ENCODE measurements at places on chromosomes 1 and 21. TPM values are rescaled to one million over a fixed set of nuclear protein-coding genes. Genes with fewer than 3 reads are reported as not detected.

Gene PLPPR4
- total RNA-seq: 1.1 TPM

Gene OR2T11
- not detected for total RNA-seq

Gene CYYR1
- 8.9 TPM for total RNA-seq

- ATAC-seq: peak; percentile 85
These were observed 27.0 kb upstream of the PPP1R15B start for GRCh38 chr1:204438628-204439027.

GRCh38 chr1:193417403-193417802 lies 231.0 kb upstream of the B3GALT2 start:
- ATAC-seq: no peak

DNA sequence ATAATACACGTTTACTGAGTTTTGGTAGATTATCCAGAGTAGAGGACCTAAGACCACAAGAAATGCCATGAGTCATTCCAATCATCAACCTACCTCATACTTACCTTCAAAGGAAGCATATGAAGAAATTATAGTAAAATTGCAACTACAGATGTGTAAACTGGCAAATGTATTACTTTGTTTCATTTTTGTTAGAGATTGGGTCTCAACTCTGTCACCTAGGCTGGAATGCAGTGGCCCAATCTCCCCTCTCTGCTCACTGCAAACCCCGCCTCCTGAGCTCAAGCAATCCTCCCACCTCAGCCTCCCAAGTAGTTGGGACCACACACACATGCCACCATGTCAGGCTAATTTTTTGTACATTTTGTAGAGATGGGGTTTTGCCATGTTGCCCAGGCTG lies 5.2 kb downstream of the TMCO1 start:
- no peak for ATAC-seq

DNA sequence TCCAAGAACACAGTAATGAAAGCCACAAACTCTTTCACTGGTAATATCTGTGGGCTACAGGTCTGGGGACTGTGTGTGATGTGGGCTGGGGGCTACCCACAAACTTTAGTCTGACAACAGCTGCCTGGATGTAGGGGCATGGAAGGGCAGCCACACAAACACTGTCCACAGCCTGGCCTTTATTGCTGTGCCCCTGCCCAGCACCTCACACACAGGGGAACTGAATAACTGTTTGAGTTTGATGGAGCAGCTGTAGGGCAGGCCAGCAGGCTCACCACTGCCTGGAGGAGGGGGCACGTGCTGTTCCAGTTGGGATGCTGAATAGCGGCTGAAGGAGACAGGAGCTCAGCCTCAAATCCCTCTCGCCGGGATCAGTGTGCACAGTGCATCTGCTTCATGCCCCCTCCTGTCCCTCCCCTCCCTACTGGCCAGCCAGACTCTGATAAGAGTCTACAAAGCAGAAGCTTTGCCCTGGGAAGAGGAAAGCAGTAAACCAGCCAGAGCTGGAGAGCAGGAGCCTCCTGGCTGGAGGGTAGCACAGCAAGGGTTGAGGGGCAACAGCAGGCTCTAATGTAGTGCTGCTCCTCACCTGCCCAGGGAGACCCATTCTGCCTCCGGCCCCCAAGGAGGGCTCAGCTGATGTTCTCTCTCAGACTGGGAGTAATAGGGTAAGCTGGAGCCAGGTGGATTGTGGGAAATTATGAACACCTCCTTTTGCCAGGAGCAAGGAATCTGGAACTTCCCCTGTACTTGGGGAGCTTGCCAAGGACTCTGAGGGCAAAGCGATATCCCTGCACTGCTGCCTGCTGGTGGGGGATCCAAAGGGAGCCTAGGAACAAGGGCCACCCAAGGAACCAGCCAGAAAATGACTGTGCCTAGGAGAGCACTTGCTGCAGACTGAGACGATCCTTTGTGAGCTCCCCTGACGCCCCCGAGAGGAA lies 70.2 kb upstream of the GOLT1A start:
- no peak for ATAC-seq

DNA sequence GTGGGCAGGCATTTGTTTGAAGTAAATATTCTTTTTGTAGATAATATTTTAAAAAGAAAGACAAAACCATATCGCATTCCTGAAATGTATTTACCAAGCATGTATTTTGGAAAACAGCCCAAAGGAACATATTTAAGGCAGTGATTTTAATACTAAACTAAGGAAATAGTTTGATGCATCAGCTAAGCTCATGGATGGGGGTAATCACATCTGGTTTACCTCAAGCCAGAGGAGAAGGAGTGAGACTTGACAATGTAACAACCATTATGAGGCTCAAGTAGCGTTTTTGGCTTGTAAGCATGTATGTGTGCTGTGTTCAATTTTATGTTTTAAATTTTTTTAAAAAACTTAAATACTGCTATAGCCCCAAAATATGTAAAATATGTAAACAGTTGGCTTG lies 390.5 kb downstream of the DISC1 start:
- ATAC-seq: no peak

GRCh38 chr1:156401681-156402081 lies 32.7 kb downstream of the RHBG start:
- no peak for ATAC-seq

DNA sequence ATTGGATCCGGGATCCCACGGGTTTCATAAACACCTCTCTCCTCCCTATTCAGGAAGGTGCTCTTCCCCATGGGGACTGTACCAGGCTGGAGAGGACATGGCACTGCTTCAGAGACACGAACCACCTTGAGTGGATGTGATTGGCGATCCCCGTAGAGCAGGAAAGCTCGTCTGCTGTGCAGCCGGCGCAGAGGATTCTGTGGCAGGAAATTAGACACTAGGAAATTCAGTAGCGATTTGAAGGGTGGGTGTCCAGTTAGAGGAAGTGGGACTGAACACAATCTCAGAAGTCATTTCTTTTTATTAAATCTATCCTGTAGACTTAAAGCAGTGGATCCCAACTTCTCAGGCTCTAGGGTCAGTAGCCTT lies 767 bp downstream of the PDIK1L start:
- ATAC-seq: no peak
